Stimulated activated CD8-positive, alpha-beta memory T cell treated with anti-CD3 and anti-CD28 coated beads, Interleukin-7, amount 100 ng/mL, for 24 hours (primary cell): ENCODE measurements at places on chromosomes 6 and 20.
A peak's percentile ranks its signal among the peaks of the same experiment; 100 is the strongest.

- DNase-seq, result peak; percentile 66
Measured at GRCh38 chr6:149317644-149318571, at the start of gene TAB2. Gene TAB2 (plus strand): TSS chr6:149317712. CDS start chr6:149369998, 52,286 bp downstream.

DNA sequence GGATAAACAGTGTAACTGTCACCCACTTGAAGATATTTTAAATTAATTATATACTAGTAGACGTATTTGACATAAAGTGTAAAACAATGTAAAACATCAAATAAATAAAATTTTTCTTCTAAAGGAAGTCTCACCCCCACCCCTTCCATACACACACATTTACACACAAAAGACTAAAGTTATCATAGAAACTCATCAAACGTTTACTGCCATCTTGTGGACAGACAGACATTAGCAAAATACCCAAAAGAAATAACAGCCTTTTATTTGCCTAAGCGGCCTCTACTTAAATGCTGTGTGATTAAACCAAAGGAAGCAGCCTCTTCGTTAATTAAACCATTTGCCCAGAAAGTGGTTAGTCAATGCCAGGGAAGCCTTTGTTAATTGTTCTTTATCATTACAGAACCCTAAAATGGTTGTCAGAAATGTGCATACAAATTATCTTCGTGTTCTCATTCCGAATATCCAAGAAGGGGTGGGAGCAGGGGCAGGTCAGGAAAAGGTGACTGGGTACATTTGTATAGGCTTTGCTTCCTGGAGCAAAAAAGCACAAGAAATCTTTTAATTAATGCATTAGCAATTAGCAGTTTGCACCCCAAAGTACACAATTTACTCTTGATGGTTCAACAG lies 176.2 kb upstream of the SASH1 start:
- DNase-seq, result no peak

- DNase-seq, result no peak
Measured at GRCh38 chr6:130167655-130168054, 55.1 kb downstream of the SAMD3 start.

- no peak for DNase-seq
Measured at GRCh38 chr6:100339574-100340255, 125.0 kb downstream of the SIM1 start.

GRCh38 chr6:169190970-169191369 lies 62.7 kb downstream of the THBS2 start:
- no peak for DNase-seq

- DNase-seq, result no peak
Measured at GRCh38 chr6:137734875-137735182, 132.2 kb upstream of the TNFAIP3 start.

GRCh38 chr6:31079656-31080261 lies 32.6 kb downstream of the C6orf15 start:
- peak; percentile 43 for DNase-seq

DNA sequence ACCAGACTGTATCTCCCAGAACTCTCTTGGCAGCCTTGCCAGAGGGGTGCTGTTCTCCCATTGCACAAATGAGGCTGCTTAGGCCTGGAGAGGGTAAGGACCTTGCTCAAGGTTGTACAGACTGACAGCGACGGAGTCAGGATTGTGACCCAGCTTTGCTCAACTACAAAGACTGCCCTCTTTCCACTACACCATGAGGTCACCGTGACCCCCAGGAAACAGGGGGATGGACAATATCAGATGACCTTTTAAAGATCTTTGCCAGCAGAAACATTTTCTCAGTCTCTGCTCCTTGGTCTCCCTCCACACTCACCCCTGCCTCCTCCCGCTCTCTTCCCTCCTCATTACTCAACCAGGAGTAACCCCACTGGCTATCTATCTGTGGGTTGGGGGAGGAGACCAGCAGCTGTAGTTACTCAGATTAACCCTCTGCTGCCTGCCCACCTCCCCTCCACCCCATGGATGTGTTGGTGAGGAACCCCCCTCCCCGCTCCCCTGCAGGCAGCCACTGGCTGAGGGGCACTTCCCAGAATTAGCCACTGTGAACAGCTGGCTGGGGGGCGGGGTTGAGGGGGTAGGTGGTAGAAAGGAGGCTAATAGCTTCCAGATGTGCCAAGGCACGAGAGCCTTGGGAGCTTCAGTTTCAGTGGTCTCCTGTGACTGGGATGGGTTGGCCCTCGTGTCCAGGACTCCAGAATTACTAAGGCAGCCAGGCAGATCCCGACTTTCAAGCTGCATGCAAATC lies 26.9 kb upstream of the MRPS18A start:
- no peak for DNase-seq

DNA sequence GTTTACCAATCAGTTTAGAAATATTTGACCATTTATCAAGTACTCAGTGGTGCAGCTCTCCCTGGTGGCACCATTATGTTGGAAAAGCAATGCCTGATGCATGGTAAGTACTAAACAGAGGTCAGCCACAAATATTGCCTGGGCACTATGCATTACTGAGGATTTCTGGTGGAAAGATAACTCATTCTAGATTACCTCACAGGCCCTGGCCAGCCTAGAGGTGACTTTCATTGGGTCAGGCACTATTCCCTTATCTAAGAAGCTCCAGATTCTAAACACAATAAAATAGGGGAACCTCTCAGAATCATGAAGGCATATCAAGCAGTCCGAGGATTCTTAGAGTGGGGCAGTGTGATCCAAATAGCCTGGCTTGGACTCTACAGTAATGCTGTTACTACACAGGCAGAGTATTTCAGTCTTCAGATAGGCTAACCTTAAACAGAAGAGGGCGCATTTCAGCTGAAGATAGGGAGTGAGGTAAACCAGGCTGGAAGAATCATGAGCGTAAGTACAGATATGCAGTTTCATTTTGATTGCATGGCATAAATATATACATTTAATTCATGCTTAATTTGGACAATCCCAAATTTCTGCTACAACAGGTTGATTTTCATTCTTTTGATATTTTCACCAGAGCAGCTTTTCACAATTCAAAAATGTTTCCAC lies 12.1 kb downstream of the LGSN start:
- no peak for DNase-seq

GRCh38 chr20:17300113-17300512 lies 73.3 kb downstream of the PCSK2 start:
- DNase-seq, result no peak

- DNase-seq, result no peak
Measured at GRCh38 chr6:132395015-132395597, 6.2 kb downstream of the MOXD1 start.

- DNase-seq, result no peak
Measured at GRCh38 chr6:137258170-137258569, 39.0 kb upstream of the IFNGR1 start.

DNA sequence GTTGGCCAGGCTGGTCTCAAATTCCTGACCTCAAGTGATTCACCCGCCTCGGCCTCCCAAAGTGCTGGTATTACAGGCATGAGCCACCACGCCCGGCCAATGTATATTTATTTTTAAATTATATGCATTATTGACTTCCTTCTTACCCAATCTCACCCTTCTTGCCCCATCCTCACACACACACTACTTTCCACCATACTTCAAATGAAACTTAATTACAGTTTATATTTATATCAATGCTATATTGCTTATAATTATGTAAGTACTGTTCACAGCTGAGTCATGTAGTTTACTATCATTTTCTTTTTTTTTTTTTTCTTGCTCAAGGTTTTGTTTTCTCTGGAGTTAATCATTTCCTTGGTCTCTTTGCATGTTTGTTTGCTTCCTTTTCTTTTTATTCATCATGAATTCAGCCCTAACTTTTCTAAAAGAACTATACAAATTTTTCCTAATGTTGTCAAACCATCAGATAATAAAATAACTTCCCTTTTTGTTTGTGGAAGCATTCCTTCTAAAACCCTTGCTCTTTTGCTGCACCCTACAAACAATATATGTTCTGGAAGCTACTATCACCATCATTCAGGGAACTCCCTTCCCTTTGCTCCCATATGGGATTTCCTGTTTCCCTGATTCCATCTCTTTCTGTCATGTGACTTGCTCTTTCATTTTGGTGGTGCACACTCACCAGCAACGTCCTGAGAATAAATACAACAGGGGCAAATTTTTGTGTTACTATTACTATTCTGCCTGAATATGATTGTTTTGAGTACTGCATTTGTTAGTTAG lies 201.7 kb upstream of the SASH1 start:
- no peak for DNase-seq

- no peak for DNase-seq
Measured at GRCh38 chr6:128676456-128676855, 156.1 kb upstream of the PTPRK start.

GRCh38 chr6:169163411-169163901 lies 90.2 kb downstream of the THBS2 start:
- DNase-seq, result no peak

DNA sequence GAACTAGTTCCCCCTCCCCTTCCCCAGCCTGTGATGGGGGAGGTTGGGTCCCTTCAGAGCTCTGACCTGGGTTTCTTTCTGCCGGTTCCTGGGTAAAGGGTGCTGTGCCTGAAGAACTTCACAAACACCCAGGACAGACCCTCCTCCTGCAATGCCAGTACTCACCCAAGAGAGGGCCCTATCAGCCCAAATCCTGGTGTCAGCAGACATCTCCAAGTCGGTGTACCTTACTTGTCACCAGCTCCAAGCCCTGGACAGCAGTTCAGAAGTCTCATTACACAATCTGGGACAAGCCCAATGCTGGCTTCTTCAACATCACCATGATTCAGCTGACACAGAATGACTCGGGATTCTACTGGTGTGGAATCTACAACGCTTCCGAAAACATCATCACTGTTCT lies 467 bp downstream of the TREML4 start:
- DNase-seq, result no peak

- no peak for DNase-seq
Measured at GRCh38 chr6:70708448-70708847, 40.8 kb downstream of the SMAP1 start.

DNA sequence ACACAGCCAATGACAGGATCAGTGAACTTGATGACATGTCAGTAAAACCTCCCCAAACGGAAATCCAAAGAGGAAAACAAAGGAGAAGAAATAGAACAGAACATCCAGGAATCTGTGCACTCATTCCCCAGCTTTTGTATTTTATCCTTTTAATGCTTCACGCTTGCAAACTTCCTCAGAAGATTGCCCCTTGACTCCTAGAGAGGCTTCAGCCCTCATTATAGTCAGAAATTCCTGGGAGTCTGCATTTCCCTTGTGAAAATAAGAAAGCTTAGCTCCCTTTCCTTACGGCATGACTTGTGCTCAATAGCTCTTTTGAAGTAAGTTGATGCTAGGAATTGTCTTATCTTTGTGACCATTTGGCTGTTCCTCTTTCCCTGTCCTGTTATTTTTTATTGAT lies 313.6 kb upstream of the OPRM1 start:
- DNase-seq, result no peak

- DNase-seq, result no peak
Measured at GRCh38 chr6:128244751-128245405, 275.5 kb downstream of the PTPRK start.

- no peak for DNase-seq
Measured at GRCh38 chr20:59775687-59776055, 157.8 kb downstream of the SYCP2 start.

- no peak for DNase-seq
Measured at GRCh38 chr20:37907677-37908401, 4.9 kb downstream of the VSTM2L start.

GRCh38 chr6:106141441-106142237 lies 55.5 kb downstream of the PRDM1 start:
- DNase-seq, result no peak

- no peak for DNase-seq
Measured at GRCh38 chr20:37343212-37343993, 2.5 kb upstream of the SRC start.

- no peak for DNase-seq
Measured at GRCh38 chr6:144344646-144345045, 59.5 kb downstream of the UTRN start.

DNA sequence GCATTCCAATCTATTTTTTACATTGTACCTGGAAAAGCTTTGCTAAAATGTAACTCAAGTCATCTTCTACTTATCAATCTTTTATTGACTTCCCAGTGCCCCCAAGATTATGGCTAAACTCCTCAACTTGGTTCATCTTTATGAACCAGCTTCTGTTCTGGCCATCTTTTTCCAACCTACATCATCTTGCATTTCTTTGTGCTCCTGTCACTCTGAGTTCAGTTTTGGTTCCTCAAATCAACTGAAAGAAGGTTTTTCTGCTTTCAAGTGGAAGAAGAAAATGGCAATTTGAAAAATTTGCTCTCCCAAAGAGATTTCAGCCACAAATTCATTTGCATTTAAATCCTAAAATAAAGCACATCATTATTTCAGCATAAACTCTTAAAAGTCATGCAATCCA lies 41.8 kb downstream of the GPX5 start:
- DNase-seq, result no peak

DNA sequence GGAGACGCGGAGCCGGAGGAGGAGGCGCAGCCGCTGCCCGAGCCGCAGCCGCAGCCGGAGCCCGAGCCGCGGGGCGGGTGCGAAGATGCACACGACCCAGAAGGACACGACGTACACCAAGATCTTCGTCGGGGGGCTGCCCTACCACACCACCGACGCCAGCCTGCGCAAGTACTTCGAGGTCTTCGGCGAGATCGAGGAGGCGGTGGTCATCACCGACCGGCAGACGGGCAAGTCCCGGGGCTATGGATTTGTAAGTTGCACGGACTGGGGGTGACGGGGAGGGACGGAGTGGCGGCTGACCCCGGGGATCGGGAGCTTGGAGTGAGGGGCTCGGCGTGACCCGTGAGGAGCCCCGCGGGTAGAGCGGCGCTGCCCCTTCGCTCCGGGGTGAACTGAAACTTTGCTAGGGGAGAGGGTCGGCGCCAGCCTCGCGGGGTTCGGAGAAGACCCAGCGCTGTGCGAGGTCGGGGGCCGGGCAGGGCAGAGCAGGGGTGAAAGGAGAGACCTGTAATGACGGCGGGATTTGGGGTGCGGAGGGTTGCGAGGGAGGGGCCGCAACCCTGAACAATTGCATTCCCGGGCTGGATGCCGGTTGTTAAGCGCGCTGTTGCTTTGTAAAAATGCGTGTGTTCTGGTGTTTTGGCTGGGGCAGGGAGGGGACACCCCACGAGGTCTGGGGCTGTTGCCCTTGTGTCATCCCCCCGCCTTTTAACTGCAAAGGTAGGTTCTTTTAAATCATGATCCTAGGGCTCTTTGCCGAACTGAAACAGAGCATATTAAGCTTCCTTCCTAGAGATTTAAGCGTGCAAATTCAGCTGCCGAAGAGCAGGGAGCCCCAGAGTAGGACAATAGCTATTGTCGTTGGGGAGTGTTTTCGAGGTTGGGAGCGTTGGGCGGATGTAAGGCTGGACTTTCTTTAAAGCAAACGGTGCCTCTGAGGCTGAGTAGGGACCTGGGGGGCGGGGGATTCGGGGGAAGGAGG lies 628 bp downstream of the RBM24 start:
- no peak for DNase-seq

GRCh38 chr6:129704708-129705107 lies 5.3 kb downstream of the ARHGAP18 start:
- DNase-seq, result no peak

- no peak for DNase-seq
Measured at GRCh38 chr6:161407581-161407980, 133.7 kb upstream of the AGPAT4 start.

GRCh38 chr6:130178692-130179091 lies 44.1 kb downstream of the SAMD3 start:
- no peak for DNase-seq

- no peak for DNase-seq
Measured at GRCh38 chr20:57193094-57193493, 73.3 kb downstream of the BMP7 start.

GRCh38 chr20:14622796-14623195 lies 285.4 kb upstream of the FLRT3 start:
- DNase-seq, result no peak
